ENCODE measurements at places on chromosomes 7 and 10.
A peak's percentile ranks its signal among the peaks of the same experiment; 100 is the strongest.

DNA sequence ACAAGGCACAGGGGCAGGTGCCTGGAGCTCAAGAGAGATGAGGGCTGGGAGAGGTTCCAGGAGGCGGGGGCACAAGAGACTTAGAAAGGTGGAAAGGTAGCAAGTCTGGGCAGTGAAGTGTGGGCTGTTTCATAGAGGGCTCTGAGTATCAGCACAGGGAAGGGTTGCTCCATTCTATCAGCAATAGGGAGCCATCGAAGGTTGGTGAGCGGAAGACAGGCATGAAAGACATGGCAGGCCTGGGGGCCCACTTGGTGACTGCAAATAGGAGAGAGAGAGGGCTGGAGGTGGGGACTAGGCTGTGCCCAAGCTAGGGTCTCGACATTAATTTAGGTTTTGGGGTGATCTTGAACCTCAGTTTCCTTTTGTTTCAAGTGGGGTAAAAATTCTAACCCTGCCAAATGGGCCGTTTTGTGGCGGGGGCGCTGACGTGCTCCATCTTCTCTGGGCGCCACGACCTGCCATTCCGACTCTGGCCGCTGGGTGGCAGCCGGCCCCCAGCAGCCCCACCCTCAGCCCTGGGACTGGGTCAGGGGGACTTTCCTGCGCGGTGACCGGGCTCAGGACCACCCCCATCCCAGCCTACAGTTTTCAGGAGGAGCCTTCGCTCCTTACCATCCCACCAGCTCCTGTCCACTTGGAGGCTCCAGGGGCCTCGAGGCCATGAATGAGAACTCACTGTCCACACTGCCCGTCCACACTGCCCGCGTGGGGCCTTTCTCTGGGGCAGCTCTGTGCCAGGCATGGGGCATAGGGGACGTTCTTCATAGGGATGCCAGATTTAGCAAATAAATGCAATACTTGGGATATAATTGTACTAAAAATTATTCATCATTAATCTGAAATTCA is 37.2 kb upstream of the PCBD1 start:
- peak; percentile 49 for DNase-seq

DNA sequence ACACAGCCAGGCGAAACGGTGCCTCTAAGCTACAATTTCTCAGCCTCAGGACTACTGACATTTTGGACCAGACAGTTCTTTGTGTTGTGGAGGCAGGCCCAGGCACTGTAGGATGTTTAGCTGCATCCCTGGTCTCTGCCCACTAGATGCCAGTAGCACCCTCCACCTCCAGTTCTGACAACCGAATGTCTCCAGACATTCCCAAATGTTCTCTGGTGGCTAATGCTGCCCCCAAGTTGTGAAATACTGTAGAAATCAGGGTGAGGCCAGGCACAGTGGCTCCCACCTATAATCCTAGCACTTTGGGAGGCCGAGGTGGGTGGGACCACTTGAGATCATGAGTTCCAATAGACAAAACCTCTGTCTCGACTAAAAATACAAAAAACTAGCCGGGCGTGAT is 18.2 kb downstream of the HNRNPF start:
- DNase-seq = no peak

DNA sequence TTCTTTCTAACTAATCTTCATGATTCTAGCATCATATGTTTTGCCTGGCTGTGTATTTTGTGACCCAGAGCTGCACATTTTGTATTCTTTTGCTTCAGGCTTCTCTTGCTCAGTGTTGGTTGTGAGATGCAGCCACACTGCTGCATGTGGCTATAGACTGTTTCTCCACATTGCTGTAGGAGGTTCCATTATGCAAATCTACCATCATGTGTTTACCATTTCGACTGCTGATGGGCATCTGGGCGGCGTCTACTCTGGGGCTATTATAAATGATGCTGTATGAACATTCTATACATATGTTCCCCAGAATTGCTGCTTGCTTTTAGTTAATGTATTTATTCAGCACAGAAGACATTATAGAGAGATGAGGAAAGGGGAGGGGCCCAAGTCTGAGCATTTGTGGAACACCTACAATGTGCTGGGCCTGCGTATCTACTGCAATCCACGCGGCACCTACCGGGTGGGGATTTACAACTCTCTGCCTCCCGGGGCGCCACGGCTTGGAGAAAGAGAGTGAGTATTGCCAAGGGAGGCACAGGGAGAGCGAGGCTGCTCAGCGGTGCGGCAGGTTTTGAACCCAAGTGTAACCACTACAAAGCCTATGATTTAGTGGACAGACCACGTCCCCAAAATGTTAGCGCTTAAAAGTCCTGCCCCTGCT is 172.5 kb downstream of the PRKAG2 start:
- no peak for DNase-seq

GRCh38 chr10:17597386-17597785 is 19.8 kb downstream of the HACD1 start:
- no peak for DNase-seq

GRCh38 chr7:86911659-86912058 is 147.8 kb downstream of the ELAPOR2 start:
- peak; percentile 10 for DNase-seq

- DNase-seq = no peak
Observed at GRCh38 chr7:106080300-106080987, 31.7 kb downstream of the SYPL1 start.

GRCh38 chr7:115097175-115097671 is 175.3 kb downstream of the MDFIC start:
- DNase-seq = peak; percentile 77

Measured in HT-29 (cell line).